Activated CD8-positive, alpha-beta T cell treated with anti-CD3 and anti-CD28 coated beads for 36 hours (primary cell): ENCODE measurements at places on chromosomes 7 and 10. TPM values are rescaled to one million over a fixed set of nuclear protein-coding genes. Genes with fewer than 3 reads are reported as not detected.

GRCh38 chr7:45033261-45033930 lies 33.4 kb downstream of the CCM2 start:
- DNase-seq = peak; percentile 51

DNA sequence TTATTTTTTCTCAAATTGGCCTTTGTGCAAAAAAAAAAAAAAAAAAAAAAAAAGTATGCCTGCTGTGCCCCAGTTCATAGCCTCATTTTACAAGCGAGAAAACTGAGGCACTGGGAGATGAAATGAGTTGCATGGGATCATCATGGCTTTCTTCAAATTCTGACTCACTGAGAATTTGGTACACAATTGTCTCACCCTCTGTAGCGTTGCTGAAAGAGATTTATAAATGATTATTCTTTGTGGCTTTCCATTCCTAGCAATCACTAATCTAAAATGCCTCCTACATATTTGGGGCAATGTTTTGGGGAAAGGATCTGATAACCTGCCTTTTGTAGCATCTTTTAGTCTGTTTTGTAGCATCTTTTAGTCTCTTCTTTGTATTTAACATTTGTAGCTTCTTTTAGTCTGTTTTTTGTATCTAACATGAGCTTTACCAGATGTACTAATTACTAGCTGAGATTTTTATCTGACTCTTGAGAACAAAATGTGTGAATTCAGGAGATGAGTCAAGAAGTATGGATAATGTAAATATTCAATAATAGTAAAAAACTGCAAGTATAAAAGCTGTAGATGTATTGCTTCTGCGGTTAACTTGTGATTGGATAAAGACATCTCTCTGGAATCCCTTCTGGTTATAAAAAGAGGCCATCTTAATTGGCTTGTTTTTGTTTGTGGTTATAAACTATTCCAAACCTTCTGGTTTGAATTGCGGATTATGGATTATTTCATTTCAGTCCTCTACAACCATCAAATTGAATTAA lies 161.4 kb downstream of the ARID5B start:
- DNase-seq = no peak

DOCK4 gene
- total RNA-seq = 0.31 TPM

FKBP6 gene
- not detected for total RNA-seq

DNA sequence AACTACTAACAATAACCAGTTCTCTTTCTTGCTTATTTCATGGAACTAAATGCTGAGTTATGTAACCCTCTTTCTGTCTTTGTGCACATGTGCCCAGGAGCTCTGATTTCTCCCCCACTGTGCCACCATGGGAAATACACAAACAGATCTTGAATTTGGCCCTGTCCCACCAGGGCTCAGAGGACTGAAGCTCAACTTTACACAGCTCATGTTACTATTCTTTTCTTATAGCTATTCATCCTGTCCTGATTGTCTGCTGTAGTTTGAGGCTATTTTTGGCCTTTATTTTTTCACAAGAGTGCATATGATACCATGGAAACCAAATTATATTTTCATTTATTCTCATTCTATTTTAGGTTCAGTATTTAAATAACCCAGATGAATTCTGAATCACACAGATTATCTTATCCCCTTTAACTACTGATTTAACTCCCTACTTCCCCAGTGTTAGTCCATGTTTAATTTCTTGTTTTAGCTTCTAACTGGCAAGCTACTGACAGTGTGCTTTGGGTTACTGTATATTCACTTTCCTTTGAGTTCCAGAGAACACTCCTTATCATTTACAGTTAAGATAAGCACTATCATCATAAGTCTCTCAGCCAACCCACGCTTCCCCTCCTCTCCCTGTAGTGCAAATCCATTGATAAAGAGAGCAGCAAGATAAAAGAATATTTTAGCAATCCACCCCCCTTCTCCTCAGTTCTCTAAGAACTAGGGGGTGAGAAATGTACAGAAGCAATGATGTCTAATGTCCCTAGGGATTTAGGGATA lies 71.8 kb upstream of the GSDME start:
- no peak for DNase-seq
